NCI-H2081 (cell line): ENCODE measurements at places on chromosomes 4 and X.
A peak's percentile ranks its signal among the peaks of the same experiment; 100 is the strongest.

DNA sequence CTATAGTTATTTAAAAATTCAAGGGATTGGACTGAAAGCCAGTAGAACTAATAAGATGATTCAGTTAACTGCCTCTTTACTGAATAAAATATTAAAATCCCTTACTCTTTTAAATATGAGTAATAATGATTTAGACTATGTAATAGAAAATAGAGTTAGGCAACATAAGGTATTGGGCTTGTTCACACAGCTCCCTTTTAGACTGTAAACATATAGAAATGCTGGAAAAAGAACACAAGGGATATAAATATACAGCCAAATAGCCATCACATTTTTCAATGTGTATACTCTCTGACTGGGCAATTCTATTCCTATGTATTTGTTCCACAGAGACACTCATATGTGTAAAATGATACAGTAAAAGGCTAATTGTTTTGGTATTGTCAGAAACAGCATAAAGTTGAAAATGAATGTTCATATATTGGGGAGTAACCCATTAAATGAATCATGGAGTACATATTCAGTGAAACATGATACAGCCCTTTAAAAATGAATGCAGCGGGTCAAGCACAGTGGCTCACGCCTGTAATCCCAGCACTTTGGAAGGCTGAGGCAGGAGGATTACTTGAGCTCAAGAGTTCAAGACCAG is 129.8 kb downstream of the TBC1D19 start:
- no peak for DNase-seq

- no peak for DNase-seq
These were observed 9.4 kb downstream of the AIMP1 start for GRCh38 chr4:106325800-106326199.

DNA sequence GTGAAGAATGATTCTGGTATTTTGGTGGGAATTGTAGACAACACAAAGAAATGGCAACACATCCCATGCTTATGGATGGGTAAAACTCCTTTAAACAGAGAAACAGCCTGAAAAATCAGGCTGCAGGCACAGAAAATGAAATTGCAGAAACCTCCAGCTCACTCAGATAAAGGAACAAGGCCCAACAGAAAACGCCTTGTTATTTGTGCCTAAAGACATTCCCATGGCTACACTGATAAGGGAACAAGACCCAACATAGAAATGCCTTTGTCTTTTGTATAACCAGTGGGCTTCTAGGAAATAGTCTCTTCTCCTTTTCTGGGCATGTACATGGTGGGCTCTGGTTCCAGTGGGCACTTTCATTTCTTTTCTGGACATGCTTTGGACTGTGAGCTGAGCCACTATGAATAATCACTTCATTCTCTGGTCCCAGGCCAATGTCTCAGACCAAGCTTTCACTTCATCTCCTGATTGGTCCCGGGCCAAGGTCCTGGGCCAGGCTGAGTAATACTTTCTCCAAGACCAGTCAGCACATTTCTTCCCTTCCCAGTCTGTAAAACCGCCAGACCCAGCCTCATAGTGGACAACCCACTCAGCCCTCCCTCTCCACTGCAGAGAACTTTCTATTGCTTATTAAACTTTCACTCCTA is 160.5 kb downstream of the TBX22 start:
- DNase-seq, result no peak

DNA sequence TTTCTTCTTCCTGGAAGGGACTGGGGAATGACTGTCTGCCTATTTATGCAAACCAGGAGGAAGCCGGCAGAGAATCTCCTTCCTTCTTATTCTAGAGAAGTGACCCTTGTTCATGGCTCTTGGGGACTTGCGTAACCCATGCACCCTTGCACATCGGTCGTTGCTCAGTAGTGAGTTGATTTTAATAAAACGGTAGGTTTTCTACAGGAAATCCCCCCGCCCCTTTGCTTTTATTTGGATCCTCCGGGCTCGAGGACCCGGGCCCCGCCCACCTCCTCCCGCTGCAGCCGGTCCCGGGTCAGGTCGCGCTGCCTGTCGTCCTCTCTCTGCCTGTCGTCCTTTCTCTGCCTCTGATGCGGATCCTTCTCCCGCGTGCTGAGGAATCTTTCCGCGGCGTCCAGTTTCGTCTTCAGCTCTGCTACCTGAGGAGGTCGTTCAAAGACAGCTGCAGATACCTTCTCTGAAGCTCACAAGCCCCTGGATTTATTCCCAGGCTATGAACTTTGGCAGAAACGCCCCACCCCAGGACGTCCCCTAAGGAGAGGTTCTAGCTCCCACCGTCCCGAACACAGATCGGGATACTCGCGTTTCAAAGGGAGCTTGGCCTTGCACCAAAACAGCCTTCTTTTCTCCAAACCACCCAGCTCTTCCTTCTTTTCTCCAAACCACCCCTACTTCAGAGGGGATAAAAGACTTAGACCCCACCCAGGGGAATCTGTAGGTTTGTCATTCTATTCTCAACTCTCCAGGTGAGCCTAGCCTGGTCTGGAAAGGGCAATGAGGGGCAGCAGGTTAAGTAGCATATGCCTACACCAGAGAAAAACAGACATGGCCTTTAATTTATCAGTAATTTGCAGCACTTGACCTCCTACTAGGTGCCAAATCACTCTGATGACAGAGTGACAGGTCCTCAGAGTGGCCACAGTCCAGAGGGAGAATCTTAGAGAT is 7.0 kb downstream of the TNIP3 start:
- DNase-seq, result no peak

DNA sequence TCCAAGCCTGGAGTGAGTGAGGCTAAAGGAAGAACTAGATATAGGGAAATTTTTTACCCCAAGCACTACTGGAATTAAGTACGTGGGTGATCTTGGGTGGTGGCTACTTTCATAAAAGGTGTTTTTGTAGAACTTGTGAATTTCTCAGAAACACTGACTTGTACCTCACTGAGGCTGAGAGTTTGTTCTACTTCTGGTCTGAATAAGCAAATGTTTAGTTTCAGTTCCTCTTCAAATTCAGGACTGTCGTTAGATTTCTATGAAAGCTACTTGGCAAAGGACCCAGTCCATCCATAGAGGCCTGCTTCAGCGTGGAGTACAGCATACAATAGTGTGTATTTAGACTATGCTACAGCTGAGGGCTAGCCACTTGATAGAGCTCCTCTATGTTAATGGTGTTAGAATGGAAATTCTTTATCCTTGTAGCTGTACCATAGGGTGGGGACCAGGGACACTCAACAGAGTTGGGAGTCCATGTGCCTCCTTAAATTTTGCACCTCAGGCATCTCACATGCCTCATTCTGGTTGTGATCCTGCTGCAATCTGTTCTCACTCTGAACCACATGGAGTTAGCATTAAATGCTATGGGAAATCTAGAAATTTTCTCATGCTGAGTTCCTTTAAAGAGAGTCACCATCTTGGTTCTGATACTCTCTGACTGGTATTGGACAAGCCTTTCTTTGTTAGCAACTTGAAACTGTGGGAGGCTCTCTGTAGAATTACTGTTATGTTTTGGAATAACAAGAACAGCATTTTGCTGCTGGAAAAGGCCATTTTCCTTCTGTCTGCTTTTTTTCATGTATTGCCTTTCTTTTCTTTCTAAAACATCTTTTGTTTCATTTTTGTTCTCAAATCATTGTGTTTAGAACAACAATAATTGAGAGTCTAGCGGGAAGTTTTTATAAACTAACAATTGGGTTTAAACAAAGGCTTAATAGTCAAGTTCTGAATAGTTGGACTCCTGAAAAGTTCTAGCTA is 86.8 kb downstream of the PDGFRA start:
- DNase-seq, result no peak

DNA sequence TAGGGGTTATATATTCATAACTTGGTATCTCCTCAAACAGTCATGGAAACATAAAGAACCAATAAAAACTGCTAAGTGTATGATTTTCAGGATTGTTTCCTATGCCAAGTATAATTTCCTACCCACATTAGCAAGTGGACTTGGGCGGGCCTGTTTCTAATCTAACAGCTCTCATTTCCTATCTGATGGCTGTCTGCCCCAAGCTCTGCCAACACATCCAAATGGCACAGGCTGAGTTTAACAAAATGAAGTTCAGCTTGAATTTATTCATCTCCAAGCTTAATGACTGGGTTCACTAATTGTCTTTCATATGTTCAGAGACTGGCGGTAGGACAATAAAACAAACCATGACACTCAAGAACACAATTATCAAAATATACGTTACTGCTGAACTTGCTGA is 55.5 kb upstream of the S100G start:
- DNase-seq, result no peak

- DNase-seq, result no peak
These were observed 74.9 kb upstream of the SCML1 start for GRCh38 chrX:17662391-17662790.

DNA sequence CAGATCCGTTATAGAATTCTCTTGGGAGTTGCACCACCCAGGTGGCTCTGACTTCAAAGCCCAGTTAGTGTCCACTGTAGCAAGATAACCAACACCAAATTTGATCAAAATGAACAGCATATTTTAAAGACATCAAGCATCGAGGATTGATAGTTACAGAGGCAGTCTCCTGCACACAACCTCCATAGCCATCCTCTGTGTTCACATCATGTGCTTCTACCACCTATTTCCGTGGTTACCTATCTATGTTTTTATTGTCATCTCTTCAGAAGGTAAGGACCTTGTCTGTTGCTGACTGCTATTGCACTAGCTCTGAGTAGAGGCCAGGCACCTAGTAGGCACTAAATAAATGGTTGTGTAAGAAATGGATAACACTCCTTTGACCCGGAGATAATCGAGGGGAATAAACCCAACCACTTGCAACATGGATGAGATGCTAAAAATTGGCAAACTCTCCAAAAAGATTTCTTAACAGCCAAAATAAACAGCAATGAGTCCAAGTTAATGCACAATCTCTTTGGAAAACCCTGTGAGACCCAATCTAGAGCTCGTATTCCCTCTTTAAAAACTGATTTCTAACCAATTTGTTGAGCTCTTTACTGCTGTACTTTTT is 14.7 kb upstream of the C1QTNF7 start:
- DNase-seq, result no peak

DNA sequence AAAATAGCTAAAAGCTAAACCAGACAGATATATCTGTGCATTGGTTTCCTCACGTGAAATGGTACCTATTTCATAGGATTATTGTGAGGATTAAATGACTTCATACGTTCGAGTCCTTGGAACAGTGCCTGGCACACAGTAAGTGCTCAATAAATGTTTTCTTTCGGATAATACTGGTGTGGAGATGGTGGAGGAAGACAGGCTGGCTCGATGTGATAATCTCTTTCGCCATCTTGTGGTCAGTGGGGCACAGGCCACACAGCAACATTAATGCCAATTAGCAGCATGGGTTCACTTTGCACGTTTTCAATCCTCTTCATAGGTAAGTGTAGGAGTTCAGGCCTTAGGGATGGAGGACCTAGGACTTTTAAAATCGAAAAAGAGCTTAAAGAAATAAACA is 9.3 kb downstream of the PAGE4 start:
- DNase-seq, result peak; percentile 28

DNA sequence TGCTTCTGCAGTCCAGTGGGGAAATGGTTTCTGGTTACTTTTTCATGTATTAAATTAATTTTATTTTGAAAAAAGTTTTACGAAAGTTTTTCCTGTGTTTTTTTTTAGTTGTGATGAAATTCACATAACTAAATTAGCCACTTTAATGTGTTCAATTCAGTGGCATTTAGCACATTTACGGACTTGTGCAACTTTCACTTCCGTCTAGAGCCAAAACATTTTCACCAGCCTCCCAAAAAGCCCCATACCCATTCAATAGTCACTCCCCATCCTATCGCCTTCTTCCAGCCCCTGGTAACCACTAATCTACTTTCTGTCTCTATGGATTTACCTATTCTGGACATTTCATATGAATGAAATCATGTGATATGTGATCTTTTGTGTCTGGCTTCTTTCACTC is 22.8 kb upstream of the TBL1X start:
- DNase-seq, result no peak

DNA sequence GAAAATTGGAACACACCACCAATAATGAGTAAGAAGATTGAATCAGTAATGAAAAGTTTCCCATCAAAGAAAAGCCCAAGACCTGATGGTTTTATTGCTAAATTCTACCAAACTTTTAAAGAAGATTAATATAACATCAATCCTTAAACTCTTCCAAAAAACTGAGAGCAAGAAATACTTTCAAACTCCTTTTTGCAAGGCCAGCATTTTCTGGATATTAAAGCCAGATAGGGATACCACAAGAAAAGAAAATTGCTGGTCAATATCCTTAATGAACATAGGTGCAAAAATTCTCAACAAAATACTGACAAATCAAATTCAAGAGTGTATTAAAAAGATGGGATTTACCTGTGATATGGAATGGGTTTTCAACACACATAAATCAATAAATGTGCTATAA is 484.6 kb downstream of the ANKRD50 start:
- DNase-seq, result no peak

DNA sequence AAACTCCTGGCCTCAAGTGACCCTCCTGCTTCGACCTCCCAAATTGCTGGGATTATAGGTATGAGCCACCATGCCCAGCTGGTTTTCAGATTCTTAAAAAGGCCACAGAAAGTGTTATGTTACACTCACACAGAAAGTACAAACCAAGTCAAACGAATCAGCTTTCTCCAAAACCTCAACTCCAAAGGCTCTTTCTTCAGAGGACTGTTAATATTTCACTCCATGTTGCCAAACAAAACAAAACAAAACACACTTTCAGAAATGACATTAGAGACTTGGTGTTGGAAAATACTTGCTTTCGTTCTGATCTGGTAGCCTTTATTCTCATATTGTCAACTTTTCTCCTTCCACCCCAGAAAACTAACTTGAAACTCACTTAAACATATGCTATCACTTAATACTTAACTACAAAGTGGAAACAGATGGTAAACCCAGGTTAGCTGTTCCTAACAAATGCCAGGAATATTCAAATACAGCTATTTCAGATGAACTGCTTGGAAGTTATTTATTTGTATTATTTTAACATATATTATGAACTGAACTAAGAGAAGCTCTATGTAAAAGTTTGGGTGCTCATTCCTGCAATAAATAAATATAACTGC is 34.7 kb downstream of the RLIM start:
- no peak for DNase-seq

DNA sequence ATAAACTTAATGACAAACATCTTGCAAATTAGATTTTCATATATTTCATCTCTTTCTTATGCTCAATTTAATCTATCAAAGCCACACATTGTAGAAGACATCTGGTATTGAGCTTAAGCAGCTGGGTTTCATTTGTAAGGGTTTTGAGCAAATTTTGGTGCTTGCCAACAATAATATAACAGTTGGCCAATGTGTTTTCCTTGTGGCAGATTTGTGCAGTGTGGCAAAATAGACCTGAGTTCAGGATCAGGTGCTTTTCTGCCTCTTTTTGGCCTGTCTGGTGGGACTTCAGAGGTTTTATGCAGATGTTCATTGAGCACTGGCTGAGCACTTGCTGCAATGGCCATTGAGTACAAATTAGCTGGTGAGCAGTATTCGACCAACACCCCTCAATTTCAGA is 301.9 kb downstream of the BMPR1B start:
- no peak for DNase-seq

- no peak for DNase-seq
These were observed 14.4 kb upstream of the TLR8 start for GRCh38 chrX:12891915-12892506.

DNA sequence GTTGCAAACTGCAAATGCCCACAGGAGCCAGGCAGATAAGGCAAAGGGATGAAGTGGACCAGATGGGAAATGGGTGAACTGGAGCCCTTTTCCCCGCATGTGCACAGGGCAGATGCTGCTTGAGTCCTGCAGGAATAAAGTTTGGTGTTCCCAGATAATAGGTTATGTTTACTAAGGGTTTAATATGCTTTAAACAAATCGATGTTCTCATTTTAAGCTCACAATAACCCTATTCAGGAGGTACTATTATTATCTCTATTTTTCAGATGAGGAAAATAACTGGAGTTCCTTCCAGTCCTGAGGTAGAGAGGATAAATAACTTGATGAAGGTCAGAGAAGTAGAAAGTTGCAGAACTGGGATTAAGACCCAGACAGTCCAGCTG is 77.3 kb downstream of the LRRC66 start:
- no peak for DNase-seq
